Thymus (tissue), 14 donors: ENCODE measurements at places on chromosomes 6 and 20.

- DNase-seq, result no peak
Observed at GRCh38 chr20:10550204-10551118, 115.4 kb downstream of the SLX4IP start.

DNA sequence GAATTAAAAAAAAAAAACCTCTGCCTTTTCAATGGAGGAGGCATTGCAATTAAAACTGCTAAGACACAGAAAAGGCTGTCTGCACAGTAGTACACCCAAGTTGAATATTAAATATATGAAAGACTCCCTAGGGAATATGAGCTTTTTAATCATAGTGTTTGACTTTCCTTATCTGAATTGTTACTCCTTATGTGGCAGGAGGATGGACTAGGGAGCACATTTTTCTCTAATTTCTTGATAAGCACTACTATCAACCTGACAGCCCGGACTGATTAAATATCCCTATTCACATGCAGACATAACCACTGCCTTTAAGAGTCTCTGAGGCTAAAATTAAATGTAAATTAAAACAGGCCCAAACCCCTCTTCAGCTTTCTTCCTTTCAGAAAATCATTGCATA lies 428.6 kb upstream of the GJE1 start:
- DNase-seq, result no peak

- no peak for DNase-seq
Observed at GRCh38 chr6:10451828-10452509, 37.1 kb upstream of the TFAP2A start.

GRCh38 chr20:5908981-5909380 lies 41.4 kb downstream of the TRMT6 start:
- no peak for DNase-seq

DNA sequence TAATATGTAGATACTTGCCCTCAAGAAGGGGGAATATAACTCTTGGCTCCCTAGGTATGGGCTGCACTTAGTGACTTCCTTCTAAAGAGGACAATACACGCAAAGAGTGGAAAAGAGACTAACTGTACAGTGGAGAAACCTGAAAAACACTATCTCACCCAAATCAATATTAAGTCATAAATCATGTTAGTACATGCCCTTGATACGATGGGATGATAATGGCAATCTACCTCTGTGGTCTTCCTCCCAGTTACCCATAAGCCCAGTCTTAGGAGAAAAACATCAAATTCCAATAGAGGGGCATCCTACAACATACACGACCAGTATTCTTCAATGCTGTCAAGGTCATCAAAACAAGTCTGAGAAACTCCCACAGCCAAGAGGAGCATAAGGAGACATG lies 1.3 kb downstream of the TRIM26 start:
- DNase-seq, result no peak

- DNase-seq, result no peak
Observed at GRCh38 chr6:13120483-13121482, 207.6 kb downstream of the TBC1D7 start.

DNA sequence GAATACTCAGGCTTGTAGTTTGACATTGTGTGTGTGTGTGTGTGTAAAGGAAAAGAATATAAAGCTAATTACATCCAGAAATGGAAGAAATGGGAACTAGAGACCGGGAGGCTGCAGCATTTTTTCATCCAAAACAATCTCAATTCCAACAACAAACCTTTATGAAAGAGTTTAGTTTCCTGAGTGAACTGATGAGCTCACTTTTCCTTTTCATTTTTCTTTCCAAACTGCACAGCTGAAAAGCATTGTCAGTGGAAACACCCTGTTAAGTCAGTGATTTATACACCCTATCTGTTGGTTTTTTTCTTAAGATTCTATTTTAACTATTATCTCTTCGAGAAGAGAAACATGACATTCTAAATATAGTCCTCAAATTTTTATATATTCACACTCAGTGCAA lies 130.9 kb downstream of the RFPL4B start:
- no peak for DNase-seq

- DNase-seq, result no peak
Observed at GRCh38 chr6:24125980-24126379, at the start of gene NRSN1. TSS of gene NRSN1 (plus strand) at chr6:24126215. CDS start at chr6:24134328, 8,113 bp downstream.
